ENCODE measurements at places on chromosomes 6 and 20.
A peak's percentile ranks its signal among the peaks of the same experiment; 100 is the strongest.

DNA sequence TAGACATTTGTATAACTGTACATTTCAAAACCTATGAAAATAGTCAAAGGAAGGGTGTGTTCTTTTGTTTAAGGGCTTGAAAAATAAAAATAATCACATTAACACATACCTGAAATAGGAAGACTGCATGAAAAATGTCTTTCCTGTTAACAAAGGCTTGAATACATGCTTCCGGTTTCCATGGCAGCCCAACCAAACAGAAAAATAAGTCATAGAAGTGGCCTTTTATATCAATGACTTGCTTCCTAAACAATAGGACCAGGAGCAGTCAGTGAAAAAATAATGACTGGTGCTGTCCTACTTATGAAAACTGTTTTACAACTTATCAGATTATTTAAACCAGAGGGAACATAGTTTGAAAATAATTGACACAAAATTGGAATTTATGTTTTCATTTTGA is 412.6 kb upstream of the PLCB4 start:
- no peak for DNase-seq

DNA sequence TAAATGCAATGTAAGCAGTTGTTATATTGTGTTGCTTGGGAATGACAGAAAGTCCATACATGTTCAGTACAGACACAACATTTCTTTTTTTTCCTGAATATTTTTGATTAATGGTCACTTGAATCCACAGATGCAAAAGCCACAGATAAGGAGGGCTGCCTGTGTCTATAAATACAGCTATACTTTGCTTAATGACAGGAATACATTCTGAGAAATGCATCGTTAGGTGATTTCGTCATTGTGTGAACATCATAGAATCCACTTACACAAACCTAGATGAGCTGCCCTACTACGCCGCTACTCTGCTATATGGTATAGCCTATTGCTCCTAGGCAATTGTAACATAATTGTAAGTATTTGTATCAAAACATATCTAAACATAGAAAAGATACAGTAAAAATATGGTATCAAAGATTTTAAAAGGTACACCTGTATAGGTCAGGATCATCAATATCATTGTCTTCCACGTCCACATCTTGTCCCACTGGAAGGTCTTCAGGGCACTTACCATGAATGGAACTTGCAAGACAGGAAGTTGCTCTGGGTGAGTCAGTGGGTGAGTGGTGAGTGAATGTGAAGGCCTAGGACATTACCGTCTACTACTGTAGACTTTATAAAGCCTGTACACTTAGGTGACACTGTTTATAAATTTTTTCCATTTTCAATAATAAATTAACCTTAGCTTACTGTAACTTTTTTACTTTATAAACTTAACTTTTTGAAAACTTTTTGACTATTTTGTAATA is 27.9 kb upstream of the POPDC3 start:
- DNase-seq = no peak

DNA sequence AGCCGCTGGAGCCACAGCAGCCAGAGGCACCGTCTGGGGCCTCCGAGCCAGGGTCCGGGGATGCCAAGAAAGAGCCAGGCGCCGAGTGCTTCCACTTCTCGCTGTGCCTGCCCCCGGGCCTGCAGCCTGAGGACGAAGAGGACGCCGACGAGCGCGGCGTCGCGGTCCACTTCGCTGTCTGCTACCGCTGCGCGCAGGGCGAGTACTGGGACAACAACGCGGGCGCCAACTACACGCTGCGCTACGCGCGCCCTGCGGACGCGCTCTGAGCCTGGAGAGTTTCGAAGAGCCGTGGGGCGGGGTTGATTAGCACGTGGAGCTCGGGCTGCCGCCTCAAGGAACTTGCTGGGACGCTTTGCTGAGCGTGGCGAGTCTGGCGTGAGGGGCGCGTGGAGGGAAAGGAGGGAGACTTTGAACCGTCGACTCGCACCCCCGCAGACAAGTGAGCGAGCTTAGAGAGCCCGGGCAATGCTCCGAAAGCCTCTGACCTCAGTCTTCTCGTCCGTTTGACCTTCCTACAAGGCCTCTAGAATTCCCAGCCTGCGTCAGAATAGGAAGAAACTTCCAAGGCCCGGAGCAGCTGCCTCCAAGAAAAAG is 1.3 kb downstream of the PPP1R3G start:
- DNase-seq = no peak

DNA sequence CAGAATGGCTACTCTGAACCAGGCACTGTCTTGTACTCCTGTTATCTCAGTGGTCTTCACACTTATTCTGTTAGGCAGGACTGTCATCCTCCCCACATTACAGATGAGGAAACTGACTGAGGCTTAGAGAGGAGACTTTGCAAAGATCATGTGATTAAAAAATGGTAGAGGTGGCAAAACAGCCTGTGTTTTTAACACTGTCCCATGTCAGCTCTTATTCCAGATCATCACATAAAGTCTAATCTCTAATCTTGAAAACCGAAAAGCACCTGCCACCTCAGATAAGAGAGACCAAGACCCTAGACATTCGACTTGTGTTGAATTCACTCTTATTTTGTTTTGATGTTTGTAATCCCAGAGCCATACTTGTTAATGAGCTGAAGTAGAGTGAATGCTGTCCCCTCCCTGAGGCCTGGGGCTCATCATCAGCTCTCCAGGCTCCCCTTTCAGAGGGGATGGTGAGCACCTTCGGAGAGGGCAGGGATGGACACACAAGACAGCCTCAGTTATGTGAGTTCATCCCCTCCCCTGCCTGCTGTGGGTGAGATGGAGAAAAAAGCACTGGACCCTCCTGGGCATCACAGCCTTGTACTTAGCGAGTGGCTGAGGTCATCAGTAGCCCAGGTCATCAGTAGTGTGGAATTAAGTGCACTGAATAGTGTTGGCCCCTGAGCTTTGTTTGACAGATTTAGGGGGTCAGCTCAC is 30.6 kb downstream of the MTHFD1L start:
- DNase-seq = no peak

DNA sequence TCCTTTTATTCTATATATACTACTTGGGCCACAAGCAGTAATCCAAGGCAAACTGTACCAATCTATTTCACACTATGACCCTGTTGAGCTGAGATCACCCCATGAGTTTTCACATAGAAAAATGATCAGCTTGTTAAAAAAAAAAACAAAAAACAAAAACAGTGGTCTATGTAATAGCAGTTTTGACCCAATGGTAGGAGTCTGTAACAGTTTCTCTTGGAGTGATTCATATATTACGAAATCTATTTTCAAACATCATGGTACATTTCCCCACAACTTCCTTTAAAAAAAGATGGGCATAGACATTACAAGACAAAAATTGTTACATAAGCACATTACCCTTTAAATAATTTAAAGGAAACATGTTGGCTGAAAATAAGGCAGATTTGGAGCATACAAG is 78.1 kb downstream of the PRSS35 start:
- no peak for DNase-seq

- no peak for DNase-seq
Measured at GRCh38 chr6:118370722-118371121, 177.4 kb upstream of the PLN start.

GRCh38 chr20:17530716-17531664 is at the start of gene BFSP1:
Gene BFSP1 (minus strand): TSS chr20:17531379. CDS start chr20:17531329, 50 bp downstream.
- no peak for DNase-seq

GRCh38 chr6:148831064-148831463 is 84.2 kb downstream of the UST start:
- peak; percentile 30 for DNase-seq

- no peak for DNase-seq
Measured at GRCh38 chr6:13724182-13724581, 12.5 kb upstream of the RANBP9 start.

- DNase-seq = no peak
Measured at GRCh38 chr20:2578475-2579192, 42.3 kb downstream of the TMC2 start.

GRCh38 chr6:52317841-52318581 is 33.5 kb upstream of the MCM3 start:
- DNase-seq = no peak

DNA sequence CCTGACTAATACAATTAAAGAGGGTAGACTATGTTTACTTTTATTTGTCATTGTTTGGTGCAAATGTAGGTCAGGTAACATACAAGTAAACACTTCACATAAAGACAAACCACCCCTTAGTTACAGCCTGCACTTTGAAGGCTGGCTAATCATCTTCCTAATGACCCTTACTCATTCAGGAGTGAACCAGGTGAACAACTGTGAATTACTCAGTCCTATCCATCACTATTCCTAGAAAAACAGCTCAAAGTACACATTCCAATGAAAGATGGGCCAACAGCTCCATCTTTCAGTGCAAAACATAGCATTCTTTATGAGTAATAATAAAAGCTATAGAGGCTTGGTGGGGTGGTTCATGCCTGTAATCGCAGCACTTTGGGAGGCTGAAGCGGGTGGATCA is 78.2 kb downstream of the FRK start:
- no peak for DNase-seq

DNA sequence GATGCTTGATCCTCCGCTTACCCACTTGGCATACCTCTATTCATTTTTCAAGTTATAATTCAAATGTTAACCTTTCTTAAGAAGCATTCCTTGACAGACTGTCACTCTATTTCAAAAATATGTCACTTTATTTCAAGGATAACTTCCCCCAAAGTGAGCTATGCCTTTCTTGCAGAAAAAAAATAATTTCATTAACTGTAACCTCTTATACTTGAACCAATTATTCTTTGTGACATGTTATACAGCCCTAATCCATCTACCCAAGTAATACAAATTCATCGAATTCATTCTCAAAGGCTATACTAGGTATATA is 9.3 kb upstream of the NHSL1 start:
- no peak for DNase-seq

GRCh38 chr6:150301846-150302519 is 66.8 kb upstream of the IYD start:
- DNase-seq = no peak

DNA sequence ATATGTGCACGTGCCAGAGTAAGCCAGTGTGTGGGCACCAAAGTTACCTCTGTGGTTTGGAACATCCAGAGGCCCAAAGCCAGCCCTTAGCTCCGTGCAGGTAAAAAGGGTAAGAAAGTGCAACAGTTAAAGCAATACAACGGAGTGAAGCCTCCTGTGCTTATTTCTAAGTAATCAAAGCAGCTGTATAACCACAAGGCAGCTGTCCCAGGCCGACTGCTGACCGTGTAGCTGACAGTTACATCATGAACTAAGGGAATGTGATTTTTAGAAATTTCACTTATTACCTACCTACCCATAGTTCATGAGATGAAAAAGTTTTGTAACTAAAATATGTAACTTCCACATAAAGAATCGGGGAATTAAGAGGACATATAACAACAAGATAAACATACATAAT is 121.2 kb upstream of the QKI start:
- DNase-seq = no peak

DNA sequence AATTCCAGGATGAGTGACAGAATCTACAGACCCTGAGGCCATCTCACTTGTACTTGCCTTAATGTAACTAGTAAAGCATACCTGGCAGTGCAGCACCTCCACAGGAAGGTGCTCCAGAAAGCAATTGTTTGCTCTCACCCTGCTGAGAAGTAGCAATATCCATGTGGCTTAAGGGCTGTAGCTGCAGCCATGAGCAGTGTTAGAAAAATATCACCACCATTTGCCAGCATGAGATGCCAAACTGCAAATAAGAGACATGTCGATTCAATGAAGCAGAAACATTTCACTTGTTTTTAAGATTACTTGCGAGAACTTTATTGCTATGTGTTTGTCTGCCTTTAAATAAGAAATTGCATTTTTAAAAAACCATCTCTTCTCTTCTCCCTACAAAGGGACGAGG is 151.5 kb downstream of the PRL start:
- DNase-seq = no peak

DNA sequence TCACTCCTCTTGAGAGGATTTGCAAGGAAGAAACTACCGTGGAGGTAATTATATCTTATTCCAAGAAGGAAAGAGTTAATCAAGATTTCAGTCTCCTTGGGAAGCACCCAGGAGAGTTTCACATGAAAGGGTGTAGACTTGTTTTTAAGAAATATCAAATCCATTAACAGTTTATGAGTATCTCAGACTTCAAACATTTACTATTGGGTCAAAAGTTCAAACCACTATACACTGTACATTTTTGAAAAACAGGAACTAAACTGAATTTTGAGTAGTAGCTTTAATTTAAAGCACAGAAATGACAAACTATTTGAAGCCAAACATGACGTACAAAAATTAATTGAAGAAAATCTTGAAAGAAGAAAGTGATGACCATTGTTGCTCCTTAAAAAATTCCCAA is 164.0 kb downstream of the FOXC1 start:
- no peak for DNase-seq

- DNase-seq = no peak
Measured at GRCh38 chr6:170248111-170248805, 42.6 kb downstream of the DLL1 start.

DNA sequence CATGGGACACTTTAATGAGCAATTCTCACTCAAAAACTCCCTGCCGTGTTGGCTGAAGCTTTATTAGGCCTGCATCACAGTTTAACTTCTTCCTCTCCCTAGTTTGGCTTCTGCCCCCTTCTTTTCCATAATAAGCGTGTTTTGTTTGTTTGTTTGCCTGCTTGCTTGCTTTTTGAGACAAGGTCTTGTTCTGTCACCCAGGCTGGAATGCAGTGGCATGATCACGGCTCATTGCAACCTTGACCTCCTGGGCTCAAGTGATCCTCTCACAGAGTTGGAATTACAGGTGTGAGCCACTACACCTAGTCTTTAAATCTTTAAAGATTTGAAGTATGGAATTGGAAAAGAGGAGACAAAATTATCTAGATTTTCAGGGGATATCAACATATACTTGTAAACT is 25.4 kb upstream of the DNAAF9 start:
- no peak for DNase-seq

DNA sequence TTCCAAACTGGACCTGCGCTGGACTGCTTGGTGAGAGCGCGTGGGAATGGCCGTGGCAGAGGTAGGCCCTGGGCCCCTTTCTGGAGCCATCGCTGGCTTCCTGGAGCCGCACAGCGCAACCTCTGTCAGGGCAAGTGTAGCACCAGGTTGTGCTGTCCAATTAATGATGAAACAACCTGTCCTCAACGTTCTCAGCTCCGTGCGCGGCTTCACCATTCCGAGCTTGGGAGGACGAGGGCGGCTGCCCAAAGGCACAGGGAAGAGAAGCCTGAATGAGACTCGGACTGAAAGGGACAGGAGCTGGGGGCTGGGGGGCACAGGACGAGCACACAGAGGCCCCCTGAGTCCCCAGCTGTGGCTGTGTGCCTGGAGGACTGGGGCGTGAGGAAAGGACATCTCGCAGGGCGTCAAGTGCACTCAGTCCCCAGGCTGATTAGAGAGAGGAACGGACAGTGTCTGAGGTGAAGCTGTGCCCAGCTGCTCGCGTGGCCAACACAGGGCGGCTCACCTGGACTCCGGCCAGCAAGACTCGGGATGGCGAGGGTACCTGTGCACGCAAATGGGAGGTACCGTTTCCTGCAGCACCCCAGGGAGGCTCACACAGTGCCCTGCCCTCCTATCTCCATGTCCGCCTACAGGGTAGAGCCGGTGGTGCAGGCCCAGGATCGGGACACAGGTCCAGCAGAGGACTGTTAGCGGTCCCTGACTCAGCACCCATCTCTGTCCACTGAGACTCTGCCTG is 403.3 kb downstream of the TAF4 start:
- DNase-seq = no peak

- no peak for DNase-seq
Measured at GRCh38 chr6:144681334-144681733, 396.2 kb downstream of the UTRN start.
